ENCODE measurements at places on chromosomes 5 and 9. TPM values are rescaled to one million over a fixed set of nuclear protein-coding genes. Genes with fewer than 3 reads are reported as not detected.

EGFL7 gene
- 114 TPM for total RNA-seq

TAF9 gene
- total RNA-seq: 35.2 TPM

DPYSL3 gene
- total RNA-seq: 45.3 TPM

CATSPER3 gene
- 0.44 TPM for total RNA-seq

AHRR gene
- 0.30 TPM for total RNA-seq

GPR151 gene
- not detected for total RNA-seq

FCHO2 gene
- 10.7 TPM for total RNA-seq

PNPLA7 gene
- total RNA-seq: 4.6 TPM

GRCh38 chr5:72767289-72768010 is 49.0 kb upstream of the TNPO1 start:
- H3K27ac ChIP-seq: no peak overlapping the region
- no peak for DNase-seq
- no peaks in the 10 kb centered on the region for H3K27me3 ChIP-seq
- no peaks in the 10 kb centered on the region for H3K4me1 ChIP-seq

DNA sequence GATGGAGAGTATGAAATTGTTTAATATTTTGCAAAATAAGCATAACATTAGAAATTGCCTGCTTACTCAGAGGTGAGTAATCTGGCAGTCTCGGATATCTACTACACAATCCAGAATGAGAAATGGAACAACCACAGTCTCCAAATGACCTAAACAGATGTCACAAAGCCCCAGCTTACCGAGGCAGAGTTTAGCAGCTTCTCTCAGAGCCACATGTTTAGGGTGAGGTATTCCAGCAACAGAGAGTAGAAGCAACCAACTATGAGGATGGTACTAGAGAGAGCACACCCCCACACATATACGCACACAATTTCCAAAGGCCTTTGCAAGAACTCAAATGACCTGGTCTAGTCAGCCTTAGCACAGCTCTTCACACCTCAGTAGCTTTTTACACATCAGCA is 122.7 kb upstream of the LPAR1 start:
- no peaks in the 10 kb centered on the region for H3K4me1 ChIP-seq
- H3K27me3 ChIP-seq: no peaks in the 10 kb centered on the region
- H3K36me3 ChIP-seq: no peaks in the 10 kb centered on the region
- peak overlapping the region; percentile 14 for H3K27ac ChIP-seq
- no peak overlapping the region for H3K4me3 ChIP-seq

GRCh38 chr5:129672006-129672405 is 75.9 kb upstream of the MINAR2 start:
- no peaks in the 10 kb centered on the region for H3K4me1 ChIP-seq
- H3K36me3 ChIP-seq: no peaks in the 10 kb centered on the region
- no peak for DNase-seq
- H3K4me3 ChIP-seq: no peak overlapping the region

DNA sequence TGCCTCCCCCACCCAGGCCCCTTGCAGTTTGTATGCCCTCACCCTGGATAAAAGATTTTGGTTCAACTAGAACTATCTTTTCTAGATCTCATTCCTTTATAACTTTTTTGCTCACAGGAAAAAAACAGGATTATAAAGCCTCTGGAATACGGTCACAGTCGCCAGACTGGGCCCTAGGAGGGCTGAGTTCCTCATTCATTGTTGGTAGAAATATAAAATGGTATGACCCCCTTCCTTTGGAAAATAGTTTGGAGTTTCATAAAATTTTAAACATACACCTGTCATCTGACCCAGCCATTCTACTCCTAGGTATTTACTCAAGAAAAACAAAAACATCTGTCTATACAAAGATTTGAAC is 82.1 kb downstream of the HSD17B3 start:
- no peaks in the 10 kb centered on the region for H3K27me3 ChIP-seq
- no peak for DNase-seq
- no peak overlapping the region for H3K27ac ChIP-seq
- no peak overlapping the region for H3K4me3 ChIP-seq

DNA sequence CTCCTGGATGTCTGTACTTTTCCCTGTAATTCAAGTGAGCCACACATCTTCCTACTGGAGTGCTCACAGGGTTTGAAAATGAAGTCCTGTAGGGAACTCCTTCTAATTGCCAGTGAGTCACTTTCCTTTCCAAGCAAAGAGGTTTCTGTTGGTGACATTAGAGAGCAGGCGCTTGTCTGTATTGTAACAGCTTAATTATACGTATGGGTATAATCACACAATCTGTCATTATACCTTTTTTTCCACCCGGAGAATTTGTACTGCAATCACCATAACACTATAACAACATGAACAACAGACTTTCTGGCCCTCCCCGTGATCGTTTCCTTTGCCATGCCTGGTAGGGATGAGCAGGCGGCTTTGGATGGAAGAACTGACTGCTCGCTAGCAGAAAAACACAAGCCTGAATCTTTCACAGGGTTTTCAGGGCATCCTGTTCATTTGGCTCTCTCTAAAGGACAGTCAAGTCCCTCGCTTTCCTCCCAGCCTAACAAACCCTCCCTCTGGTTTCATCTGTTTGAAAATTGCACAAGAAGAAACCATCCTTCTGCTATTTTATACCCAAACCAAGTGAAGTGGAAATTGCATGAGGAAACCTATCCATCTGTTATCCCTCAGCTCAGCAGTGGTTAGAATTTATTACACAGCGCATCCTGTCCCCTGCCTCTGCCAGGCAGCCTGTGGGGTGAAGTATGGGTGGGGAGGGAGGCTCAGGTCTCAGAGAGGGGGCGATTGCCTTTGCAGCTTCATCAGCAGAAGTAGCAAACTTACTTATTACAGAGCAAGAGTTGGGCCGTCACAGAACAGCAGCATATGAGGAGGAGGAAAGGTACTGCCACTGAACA is 307.0 kb upstream of the TLE4 start:
- no peaks in the 10 kb centered on the region for H3K36me3 ChIP-seq
- no peak overlapping the region for H3K4me3 ChIP-seq
- H3K27ac ChIP-seq: no peak overlapping the region
- no peak for DNase-seq
- H3K4me1 ChIP-seq: no peaks in the 10 kb centered on the region
- no peaks in the 10 kb centered on the region for H3K27me3 ChIP-seq

- no peaks in the 10 kb centered on the region for H3K4me1 ChIP-seq
- no peak overlapping the region for H3K27ac ChIP-seq
Observed at GRCh38 chr5:76556511-76557221, 66.5 kb downstream of the F2RL2 start.

- H3K36me3 ChIP-seq: no peaks in the 10 kb centered on the region
- no peak overlapping the region for H3K27ac ChIP-seq
- DNase-seq: no peak
- H3K4me3 ChIP-seq: no peak overlapping the region
- H3K27me3 ChIP-seq: no peaks in the 10 kb centered on the region
Observed at GRCh38 chr5:23411200-23411599, 96.2 kb upstream of the PRDM9 start.

- DNase-seq: no peak
- H3K36me3 ChIP-seq: no peaks in the 10 kb centered on the region
- H3K27me3 ChIP-seq: no peaks in the 10 kb centered on the region
- H3K4me3 ChIP-seq: no peak overlapping the region
- H3K4me1 ChIP-seq: no peaks in the 10 kb centered on the region
Observed at GRCh38 chr9:90064248-90064647, 459.4 kb downstream of the GADD45G start.

- peak within 1 kb of the TSS; percentile 14 for H3K4me3 ChIP-seq
- no peak for DNase-seq
- no peaks in the 10 kb centered on the region for H3K36me3 ChIP-seq
- H3K27ac ChIP-seq: peak within 1 kb of the TSS; percentile 15
- no peaks in the 10 kb centered on the region for H3K4me1 ChIP-seq
- no peaks in the 10 kb centered on the region for H3K27me3 ChIP-seq
Observed at GRCh38 chr9:94084314-94084713, at the start of gene PTPDC1. PTPDC1 (plus strand) TSS chr9:94084464; CDS start chr9:94084531, 67 bp downstream.

- H3K4me1 ChIP-seq: no peaks in the 10 kb centered on the region
- no peak for DNase-seq
- no peaks in the 10 kb centered on the region for H3K27me3 ChIP-seq
- H3K4me3 ChIP-seq: peak overlapping the region; percentile 54
- peak overlapping the region; percentile 92 for H3K27ac ChIP-seq
Observed at GRCh38 chr5:81234299-81234698, 1.2 kb downstream of the CKMT2 start.

GRCh38 chr9:99357575-99357974 is 135.5 kb downstream of the SEC61B start:
- no peaks in the 10 kb centered on the region for H3K36me3 ChIP-seq
- no peaks in the 10 kb centered on the region for H3K27me3 ChIP-seq
- no peaks in the 10 kb centered on the region for H3K4me1 ChIP-seq
- H3K27ac ChIP-seq: peak overlapping the region; percentile 92
- H3K4me3 ChIP-seq: no peak overlapping the region

DNA sequence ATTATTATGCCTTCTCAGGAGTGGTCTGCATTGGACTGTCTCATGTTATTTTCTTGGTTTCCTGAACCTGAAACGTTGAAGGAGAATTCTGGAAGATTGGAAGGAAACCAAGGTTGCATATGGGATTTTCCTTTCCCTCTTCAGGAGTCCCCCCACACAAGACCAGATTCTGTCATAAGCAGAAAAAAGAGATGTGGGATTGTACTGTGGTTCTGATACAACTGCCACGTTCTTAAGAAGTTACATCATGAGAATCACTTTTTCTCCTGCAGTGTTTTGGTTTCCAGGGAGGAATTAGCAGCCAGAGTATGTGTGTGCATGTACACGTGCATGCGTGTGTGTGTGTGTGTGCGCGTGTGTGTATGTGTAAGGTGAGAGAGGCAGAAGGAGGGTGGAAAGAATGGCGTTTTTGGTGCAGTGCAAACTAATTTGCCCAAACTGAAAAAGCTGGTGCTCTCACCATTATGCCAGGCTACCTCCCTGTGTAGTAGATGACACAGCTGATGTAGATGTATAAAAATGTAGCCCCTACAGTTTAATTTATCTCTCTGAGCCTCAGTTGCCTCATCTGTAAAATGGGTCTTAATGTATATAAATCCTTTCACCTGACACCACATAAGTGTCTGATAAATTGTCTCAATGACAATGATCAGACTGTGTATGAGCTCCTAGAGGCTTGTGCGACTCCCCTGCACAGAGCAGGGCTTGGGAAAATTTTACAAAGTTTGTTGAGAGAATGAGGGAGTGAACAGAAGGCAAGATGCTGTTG is 38.6 kb downstream of the RALGPS1 start:
- no peak overlapping the region for H3K4me3 ChIP-seq
- H3K4me1 ChIP-seq: peaks cover 29% of the 10 kb centered on the region
- H3K27me3 ChIP-seq: no peaks in the 10 kb centered on the region
- H3K27ac ChIP-seq: no peak overlapping the region
- no peak for DNase-seq
- H3K36me3 ChIP-seq: no peaks in the 10 kb centered on the region

DNA sequence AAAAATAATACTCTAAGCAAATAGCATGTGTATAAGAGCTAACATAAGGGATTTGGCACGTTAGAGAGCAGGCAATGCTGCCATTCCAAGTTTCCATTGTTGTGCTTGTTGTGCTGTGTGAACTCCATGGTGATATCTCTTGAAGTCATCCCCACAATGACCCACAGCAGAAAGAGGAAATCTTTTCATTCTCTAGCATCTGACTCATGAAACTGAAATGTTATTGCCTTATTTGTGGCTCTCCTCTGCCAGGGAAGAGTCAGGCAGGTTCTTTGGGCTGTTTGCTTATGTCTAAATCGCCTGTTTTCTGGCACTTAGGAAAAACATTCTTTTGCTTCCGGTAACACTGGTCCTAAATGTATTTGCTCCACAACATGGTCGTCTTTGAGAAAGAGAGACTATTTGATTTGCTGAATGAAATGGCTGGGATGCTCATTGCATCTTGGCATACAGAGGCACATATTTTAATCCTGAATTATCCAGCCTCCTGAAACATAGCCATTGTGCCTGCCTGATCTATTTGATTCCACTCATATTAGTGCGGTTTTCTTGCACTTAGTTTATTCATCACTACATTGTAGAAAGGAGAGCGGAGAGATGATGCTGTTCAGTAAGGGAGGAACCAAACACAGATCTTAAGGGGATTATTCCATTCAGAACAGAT is 188.8 kb downstream of the CSNK1G3 start:
- H3K4me3 ChIP-seq: no peak overlapping the region
- no peaks in the 10 kb centered on the region for H3K27me3 ChIP-seq
- no peak for DNase-seq

GRCh38 chr5:83837265-83837907 is 116.7 kb upstream of the HAPLN1 start:
- no peaks in the 10 kb centered on the region for H3K4me1 ChIP-seq
- H3K36me3 ChIP-seq: no peaks in the 10 kb centered on the region
- no peak overlapping the region for H3K4me3 ChIP-seq
- no peak overlapping the region for H3K27ac ChIP-seq
- no peak for DNase-seq

- no peak overlapping the region for H3K4me3 ChIP-seq
- H3K27me3 ChIP-seq: no peaks in the 10 kb centered on the region
- H3K27ac ChIP-seq: no peak overlapping the region
- peaks cover 10% of the 10 kb centered on the region for H3K4me1 ChIP-seq
Observed at GRCh38 chr9:96075111-96075510, 199.6 kb downstream of the ERCC6L2 start.

GRCh38 chr5:43179836-43180235 is 12.2 kb upstream of the NIM1K start:
- no peaks in the 10 kb centered on the region for H3K4me1 ChIP-seq
- no peaks in the 10 kb centered on the region for H3K27me3 ChIP-seq
- no peak overlapping the region for H3K4me3 ChIP-seq

DNA sequence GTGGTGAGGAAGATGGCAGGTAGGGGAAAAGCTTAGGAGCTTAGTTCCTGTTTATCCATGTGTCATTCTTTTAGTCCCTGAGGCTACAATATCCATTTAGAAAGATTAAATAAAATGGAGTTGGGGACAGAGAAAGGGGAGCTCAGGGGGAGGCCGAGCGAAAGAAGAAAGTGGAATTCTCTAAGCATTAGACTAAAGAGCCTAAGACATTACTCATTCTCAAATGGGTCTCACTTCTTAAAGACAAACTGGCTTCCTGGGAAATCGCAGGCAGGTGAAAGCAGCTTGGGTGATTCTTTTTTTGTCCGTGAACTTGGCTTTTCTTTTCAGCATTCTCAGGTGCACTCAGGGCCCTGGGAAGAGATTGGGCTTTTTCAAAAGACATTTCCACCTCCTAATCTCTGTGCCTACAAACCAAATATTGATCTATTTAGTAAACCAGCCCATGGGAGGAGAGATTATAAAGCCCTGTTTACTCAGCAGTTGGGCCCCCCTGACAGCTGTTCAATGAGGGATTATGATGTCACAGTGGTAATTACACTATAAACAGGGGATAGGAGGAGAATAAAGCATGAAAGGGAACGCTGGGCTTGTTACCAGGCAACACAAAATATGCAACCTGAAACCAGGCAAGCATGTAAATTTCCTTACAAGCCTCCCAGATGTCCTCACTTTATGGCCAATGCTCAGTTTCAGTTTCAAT is 584.0 kb downstream of the ACTL7B start:
- no peak overlapping the region for H3K27ac ChIP-seq
- DNase-seq: no peak
- no peaks in the 10 kb centered on the region for H3K27me3 ChIP-seq
- H3K36me3 ChIP-seq: no peaks in the 10 kb centered on the region

DNA sequence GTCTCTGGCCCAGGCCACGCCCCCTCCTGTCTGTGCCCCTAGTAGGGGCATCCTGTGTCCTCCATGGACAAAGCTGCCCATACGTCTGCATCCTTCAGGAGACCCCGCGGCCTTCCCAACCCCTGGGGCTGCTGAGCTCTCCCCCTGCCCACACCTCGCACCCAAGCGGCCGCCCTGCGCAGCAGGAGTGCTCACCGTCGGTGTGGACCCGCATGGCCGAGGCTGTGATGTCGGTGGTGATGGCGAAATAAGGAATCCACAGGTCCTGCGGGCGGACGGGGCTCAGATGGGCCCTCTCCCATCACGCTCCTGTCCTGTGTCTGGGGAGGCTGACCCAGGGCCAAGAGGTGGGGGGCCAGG is 4.8 kb upstream of the NSMF start:
- H3K4me1 ChIP-seq: peaks cover 10% of the 10 kb centered on the region
- no peaks in the 10 kb centered on the region for H3K36me3 ChIP-seq
- no peak overlapping the region for H3K27ac ChIP-seq
